ENCODE measurements at places on chromosomes 2 and 18.

DNA sequence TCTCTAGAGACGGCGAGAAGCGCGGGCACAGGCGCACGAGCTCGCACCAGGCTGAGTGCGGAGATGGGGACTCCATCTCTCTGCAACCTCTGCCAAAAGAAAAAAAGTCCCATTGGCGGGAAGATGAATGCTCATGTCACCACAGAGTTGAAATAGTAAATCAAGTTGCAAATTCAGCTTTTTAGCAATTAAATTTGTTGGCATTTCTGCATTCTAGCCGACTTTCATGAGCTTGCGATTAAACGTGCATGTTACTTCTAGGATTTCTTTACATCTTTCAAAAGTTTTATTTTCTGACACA is 588 bp downstream of the CHAC2 start:
- no peak for DNase-seq

- no peak for DNase-seq
These were observed 232.5 kb upstream of the ZSWIM2 start for GRCh38 chr2:187081461-187081860.

- DNase-seq, result no peak
These were observed 353.6 kb downstream of the MTX2 start for GRCh38 chr2:176622792-176623191.

GRCh38 chr2:25979001-25979400 is 3.3 kb downstream of the KIF3C start:
- DNase-seq, result no peak

DNA sequence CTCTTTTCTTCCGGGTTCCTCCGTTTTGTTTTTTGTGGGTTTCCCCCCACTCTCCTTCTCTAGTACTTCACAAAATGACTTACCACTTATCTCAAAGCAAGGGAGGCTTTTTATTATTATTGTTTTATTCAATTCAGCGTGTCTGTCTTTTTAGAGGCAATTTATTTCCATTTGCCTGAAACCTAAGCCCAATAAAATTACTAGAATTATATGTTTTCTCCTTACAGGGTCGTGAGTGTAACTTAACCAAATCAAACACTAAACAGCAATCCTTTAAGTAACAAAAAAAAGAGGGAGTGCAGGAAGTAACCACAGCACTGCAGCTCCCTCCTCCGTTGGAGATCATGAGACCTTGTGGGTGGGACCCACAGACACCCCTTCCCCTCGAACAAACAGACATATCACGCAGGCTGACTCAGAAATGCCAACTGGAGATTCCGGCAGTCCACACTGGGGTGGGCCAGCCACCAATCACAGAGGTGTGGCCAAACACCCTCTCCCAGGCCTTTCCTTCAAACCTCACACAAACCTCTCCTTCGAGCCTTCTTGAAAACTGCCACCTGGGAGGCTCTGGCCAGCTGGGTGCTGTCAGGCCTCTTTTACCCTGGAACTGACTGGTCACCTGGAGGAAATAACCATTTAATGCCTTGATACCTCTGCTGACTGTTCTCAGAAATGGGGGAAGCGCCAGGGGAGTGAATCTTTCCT is 207.1 kb upstream of the SMAD2 start:
- DNase-seq, result no peak

GRCh38 chr2:209368914-209369313 is 54.9 kb upstream of the MAP2 start:
- no peak for DNase-seq

DNA sequence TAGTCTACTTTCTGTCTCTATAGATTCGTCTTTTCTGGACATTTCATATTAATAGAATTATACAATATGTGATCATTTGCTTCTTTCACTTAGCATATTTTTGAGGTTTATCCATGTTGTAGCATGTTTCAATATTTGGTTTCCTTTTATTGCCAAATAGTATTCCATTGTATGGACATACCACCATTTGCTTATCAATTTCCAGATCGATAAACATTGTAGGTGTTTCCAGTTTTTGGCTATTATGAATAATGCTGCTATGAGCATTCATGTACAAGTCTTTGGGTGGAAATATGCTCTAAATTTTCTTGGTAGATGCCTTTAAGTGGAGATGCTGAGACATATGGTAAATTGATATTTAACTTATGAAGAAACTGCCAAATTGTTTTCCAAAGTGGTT is 114.1 kb downstream of the RND3 start:
- no peak for DNase-seq

- DNase-seq, result no peak
These were observed 31.6 kb downstream of the TWSG1 start for GRCh38 chr18:9366126-9366714.

GRCh38 chr2:121960251-121960650 is 204.8 kb downstream of the TSN start:
- no peak for DNase-seq

GRCh38 chr18:42778024-42778423 is 337.5 kb downstream of the RIT2 start:
- no peak for DNase-seq

DNA sequence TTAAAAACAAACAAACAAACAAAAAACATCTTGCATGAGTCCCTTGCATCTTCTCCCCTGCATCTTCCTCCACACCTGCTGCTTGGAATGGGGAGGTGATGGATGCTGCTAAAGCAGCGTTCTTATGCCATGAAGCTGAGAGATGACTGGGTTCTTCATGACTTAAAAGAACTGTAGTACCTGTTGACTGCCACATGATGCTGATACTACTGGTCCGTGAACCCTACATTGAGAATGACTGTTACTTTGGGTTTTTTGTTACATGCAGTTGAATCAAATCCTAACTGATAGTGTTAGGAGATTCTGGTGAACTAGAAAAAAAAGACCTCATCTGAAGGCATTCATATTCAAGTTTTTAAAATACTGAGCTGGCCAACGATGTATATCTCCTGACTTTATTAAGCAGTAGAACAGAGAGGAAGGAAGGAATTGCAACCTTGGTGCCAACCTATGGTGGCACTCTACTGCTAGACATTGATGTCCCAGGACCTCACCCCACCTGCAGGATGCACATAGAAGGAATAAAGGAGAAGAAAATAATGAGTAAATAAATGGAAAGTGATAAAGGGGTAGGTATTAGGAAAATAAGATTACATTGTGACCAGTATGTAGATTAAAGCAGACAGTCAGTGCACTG is 63.2 kb upstream of the SPAG16 start:
- DNase-seq, result no peak

- DNase-seq, result no peak
These were observed 15.0 kb upstream of the TRIB2 start for GRCh38 chr2:12701786-12702167.

DNA sequence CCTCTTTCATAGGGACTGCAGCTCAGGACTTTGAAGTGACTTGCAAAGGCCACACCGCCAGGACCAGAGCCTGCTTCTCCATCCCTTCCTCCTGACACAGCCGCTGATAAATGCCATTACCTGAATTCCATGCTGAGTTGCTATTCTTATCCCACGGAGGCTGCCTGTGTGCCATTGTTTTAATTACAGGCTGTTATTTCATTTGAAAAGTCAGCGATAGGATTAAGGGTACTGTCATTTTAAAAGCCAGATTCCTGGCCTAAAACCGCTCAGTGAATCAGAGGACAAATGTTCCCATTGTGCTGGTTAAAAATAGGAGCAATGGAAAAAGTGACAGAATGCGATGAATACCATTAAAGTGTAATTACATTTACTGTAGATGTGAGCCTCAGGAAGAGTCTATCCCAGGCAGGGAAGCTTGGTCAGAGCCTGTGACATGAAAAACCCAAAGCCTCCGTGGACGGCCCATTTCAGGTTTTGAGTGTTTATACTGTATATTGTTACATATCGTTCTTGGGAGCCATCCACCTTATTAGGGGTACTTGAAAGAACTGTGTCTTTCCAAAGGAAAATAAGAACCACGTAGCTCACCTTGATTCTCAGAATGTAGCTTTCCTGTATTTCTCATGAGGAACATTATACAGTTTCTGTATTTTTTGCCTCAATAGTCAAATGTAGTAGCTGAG is 41.3 kb downstream of the PDCL3 start:
- no peak for DNase-seq

DNA sequence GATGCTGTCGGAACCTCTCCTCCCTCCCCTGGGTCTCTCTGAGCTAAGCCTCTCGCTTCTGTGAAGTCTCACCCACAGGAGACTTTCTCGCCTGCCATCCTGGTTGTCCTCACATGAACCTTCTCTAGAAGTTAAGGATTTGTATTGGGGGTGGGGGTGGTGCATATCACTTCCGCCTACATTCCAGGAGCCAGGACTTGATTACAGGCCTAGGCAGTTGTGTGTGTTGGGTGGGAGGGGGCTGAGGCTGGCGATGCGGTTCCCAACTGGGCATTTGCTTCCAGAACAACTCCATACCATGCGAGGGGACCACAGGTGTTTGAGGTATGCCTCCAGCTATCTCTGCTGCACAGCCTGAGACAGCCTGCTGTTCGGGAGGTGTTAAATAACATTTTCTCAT is 56.8 kb upstream of the MGAT4A start:
- DNase-seq, result no peak

DNA sequence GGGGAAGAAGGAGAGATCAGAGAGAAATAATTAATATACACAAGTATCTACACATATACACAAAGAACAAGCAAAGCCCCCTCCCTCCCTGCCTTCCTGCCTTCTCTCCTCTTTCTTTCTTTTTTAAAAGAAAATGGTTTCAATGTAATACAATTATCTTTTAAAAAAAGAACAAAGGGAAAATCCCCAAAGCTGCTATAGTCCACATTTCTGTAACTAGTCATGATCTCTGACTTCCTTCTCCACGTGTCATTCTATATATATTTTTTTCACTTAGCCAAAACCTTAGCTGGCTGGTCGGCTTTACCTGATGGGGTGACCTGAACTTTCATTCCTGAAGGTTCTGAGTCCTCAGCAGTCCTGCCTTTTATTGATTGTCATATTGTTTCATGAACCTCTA is 44.3 kb downstream of the MAP3K20 start:
- no peak for DNase-seq

- DNase-seq, result peak; percentile 44
These were observed 142.2 kb downstream of the BCL11A start for GRCh38 chr2:60411295-60411694.

DNA sequence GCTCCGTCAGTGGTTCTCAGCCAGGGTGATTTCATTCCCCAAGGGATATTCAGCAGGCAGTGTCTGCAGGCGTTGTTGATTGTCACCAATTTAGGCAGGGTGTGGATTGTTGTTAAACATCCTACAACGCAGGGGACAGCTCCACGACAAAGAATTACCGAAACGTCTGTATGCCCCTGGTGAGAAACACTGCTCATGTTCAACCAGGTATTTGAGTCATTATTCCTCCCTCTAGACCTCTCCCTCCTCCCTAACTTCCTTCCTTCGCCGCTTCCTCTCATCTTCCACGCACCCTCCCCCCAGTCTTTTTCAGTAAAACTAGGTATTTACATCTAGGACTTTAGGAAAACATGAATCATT is 50.8 kb downstream of the NCK2 start:
- peak; percentile 49 for DNase-seq
